Adrenal gland (tissue), 19 donors: ENCODE measurements at places on chromosomes 6 and 20. TPM values are rescaled to one million over a fixed set of nuclear protein-coding genes. Genes with fewer than 3 reads are reported as not detected.

GRCh38 chr20:32589256-32589655, 4.1 kb upstream of the NOL4L start:
- DNase-seq = no peak

- no peak for DNase-seq
Measured at GRCh38 chr6:57027301-57027700, 19.2 kb upstream of the KIAA1586 start.

- DNase-seq = no peak
Measured at GRCh38 chr20:13105864-13106457, 97.2 kb downstream of the SPTLC3 start.

- DNase-seq = no peak
Measured at GRCh38 chr20:9686001-9686400, 152.9 kb downstream of the PAK5 start.

DNA sequence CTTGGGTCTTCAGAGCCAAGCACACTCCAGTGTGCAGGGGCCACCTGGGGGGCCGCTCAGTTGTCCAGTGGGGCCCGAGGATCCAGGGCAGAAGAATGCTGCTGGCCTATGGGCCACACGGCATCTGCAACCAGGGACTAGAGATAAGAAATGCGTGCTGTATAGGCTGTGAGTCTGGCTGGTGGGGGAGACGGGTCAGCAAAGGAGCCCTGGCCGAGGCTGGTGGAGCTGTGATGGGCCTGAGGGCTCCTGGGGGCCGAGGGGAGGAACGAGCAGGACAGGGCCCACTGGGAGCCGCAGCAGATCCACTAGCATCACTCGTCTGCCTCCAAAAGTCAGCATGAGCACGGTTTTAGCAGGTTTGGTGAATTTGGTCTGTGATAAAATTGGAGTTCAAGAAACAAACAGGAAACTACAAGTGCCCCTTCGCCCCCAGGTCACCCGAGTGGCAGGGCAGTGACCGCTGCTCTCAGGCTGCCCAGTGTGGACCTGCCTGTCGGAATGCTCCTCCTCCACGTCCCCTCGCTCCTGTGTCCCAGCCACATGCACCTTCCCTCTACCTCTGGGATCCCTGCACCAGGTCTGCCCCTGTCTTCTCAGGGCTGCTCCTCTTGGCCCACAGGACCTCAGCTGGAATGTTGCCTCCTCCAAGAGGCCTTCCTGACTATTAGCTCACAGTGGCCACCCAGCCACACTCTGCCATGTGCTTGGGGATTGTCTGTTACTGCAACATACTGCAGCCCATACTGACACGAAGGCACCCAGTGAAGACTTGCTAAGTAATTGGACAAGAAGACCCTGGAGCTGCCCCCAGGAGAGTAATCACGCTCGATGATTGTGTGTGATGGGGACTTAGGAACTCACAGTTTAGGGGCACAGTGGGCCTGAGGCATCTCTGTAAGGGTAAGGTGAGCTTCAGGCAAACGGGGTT, 10.9 kb downstream of the ACSS1 start:
- no peak for DNase-seq

- no peak for DNase-seq
Measured at GRCh38 chr20:50571466-50571865, 61.3 kb downstream of the PTPN1 start.

DNA sequence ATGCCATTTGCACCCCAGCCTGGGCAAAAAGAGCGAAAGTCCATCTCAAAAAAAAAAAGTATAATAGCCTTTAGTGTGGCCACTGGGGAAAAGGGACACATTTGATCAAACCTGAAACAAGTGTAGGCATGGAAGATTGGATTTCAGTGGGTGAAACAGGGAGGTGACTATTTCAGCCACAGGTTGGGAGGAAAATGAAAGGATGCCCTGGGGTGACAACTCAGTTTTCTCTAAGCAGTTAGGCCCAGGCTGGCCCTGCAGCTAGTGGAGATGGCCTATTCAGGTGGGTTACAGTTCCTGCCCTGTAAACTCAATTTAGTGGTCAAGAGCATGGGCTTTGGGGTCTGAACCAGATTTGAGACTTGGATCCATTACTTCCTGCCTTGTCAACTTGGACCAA, 36.4 kb downstream of the SPATA2 start:
- no peak for DNase-seq

DNA sequence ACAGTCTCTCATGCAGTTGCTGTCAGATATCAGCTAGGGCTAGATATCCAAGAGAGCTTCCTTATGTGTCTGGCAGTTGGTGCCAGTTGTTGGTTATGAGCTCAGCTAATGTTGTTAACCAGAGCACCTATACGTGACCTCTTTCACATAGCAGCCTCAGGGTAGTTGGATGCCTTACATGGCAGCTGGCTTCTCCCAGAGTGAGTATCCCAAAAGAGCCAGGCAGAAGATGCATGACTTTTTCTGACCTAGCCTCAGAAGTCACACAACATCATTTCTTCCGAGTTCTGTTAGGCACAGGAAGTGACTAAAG, 175.7 kb downstream of the VEGFA start:
- no peak for DNase-seq

The PPP1R14C gene
- total RNA-seq = not detected

The ELOVL4 gene
- total RNA-seq = 0.94 TPM

The SLC22A7 gene
- not detected for total RNA-seq

The BFSP1 gene
- 2.2 TPM for total RNA-seq
